ENCODE measurements at places on chromosomes 5 and 9.

- no peak for DNase-seq
These were observed 106.5 kb downstream of the SAXO1 start for GRCh38 chr9:18926513-18926912.

GRCh38 chr9:35108946-35109575 lies 6.1 kb upstream of the STOML2 start:
- DNase-seq, result no peak

- no peak for DNase-seq
These were observed 55.9 kb downstream of the TMC1 start for GRCh38 chr9:72577212-72577753.

- DNase-seq, result no peak
These were observed 134.2 kb downstream of the ADAMTS2 start for GRCh38 chr5:179211068-179211467.

GRCh38 chr9:76223749-76224340 lies 170.4 kb downstream of the RFK start:
- DNase-seq, result no peak

GRCh38 chr9:134681061-134681661 lies 39.6 kb downstream of the COL5A1 start:
- DNase-seq, result no peak

DNA sequence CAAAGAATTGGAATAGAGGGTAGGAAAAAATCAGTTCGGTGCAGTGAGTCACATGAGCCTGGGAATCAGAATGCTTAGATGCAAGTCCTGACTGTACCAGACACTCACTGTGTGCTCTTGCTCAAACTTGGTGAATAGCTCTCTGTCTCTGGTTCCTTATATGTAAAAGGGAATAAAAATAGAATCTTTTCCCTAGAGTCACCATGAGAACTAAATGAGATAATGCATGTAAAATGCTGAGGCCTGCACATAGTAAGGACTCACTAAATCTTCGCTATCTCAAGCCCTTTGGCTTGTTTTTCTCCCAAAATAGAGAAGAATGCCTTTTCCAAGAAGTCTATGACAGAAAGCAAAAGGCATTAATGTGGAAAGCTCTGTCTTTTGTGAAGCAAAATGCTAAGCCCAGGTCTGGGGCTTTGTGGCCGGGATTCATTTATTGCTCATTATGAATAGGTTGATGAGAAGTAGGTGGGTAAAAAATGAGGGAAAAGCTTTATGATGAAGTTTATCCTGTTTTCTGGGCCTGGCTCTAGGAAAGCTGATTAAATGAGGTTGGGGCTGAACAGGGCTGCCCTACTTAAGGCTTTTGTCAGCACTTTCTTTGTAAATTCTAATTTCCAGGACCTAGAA lies 483.3 kb downstream of the DMAC1 start:
- DNase-seq, result no peak

GRCh38 chr5:147169399-147169798 lies 65.4 kb upstream of the STK32A start:
- no peak for DNase-seq

- DNase-seq, result no peak
These were observed 13.9 kb downstream of the RAI14 start for GRCh38 chr5:34669931-34670516.

GRCh38 chr5:44691802-44692201 lies 116.9 kb upstream of the MRPS30 start:
- no peak for DNase-seq

DNA sequence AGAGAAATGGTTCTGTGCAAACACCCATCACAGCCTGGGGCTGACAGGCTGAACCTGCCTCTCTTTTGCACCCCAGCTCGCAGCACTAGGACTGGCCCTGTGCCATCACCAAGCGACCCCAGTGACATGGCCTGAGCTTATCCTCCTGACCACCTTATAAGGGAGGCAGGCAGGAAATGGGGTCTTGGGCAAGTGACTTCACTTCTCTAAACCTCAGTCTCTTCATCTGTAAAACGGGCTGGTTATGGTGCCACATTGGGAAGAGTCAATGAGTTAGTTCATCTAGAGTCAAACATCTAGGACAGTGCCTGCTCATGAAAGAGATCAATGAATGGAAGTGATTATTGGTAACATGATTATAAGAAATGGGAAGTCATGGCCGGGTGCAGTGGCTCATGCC lies 6.2 kb downstream of the SNCB start:
- no peak for DNase-seq

- DNase-seq, result no peak
These were observed 18.7 kb downstream of the C5orf58 start for GRCh38 chr5:170251462-170251861.

GRCh38 chr5:17766031-17766430 lies 131.8 kb downstream of the TAF11L14 start:
- no peak for DNase-seq
